ENCODE measurements at places on chromosomes 2 and 18.

DNA sequence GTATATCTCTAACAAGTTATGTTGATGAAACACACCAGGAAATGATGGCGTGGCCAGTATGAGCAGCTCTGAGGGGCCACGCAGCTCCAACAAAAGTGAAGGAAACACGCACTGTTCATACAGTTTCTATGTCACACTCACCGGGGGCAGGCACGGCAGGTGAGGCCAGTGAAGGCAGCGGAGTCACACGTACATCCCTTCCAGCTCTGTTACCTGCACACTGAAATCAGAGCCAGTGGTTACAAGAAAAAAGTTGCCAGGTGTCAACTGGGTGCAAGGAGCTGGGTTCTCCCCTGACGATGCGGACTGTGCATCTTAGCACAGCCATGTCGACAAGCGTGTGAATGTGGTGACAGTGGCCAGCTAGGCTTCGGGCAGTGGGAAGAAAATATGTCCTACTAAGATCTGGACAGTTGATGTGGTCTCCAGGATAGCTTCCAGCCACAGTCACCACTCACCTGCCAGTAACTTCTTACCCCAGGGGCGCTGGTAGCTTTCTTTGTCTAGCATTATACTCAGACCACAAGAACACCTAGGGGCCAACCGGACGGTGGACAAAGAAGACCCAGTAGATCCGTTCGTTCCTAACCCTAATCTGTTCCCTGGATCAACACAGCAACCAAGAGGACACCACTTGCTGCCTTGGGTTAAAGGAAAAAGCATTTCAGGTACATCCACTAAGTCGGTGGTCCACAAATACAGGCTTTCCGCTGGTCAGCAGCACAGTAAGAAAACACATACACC is 10.1 kb downstream of the HJURP start:
- no peak for DNase-seq
- H3K4me1 ChIP-seq, result peaks cover 15% of the 10 kb centered on the region
- no peak overlapping the region for H3K27ac ChIP-seq

GRCh38 chr2:234278556-234279255 is 218.2 kb downstream of the ARL4C start:
- no peaks in the 10 kb centered on the region for H3K4me1 ChIP-seq
- no peak for DNase-seq
- no peaks in the 10 kb centered on the region for H3K36me3 ChIP-seq
- H3K27ac ChIP-seq, result no peak overlapping the region
- H3K27me3 ChIP-seq, result no peaks in the 10 kb centered on the region

DNA sequence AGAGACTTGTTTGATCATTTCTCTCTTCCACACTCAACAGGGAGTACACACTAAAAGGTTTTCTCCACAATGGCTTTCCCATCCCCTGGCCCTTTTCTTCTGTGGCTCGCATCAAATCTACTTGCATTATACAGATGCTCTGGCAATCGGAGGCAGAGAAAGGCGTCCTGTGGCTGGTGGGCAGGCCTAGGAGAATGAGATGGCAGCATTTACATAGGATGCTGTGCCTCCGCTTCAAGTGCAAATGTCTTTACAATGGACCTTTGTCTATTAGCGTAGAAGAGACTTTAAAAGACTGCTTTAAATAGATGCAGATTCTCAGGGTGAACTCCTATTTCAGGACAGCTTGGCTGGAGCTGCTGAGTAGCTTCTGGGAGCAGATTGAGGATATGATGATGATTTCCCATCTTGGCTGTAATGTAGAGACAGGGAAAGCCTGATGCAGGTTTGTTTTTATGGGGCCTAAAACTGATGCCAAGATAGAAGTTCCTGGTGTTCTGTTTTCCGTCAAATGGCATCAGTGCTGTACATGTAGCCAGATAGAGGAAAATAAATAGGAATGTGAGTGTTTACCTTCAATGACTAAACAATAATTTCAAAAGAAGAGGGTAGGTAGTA is 423.4 kb downstream of the RND3 start:
- no peaks in the 10 kb centered on the region for H3K4me1 ChIP-seq
- no peak overlapping the region for H3K4me3 ChIP-seq
- DNase-seq, result no peak
- H3K36me3 ChIP-seq, result no peaks in the 10 kb centered on the region
- no peaks in the 10 kb centered on the region for H3K27me3 ChIP-seq
- H3K27ac ChIP-seq, result no peak overlapping the region

- no peak for DNase-seq
- H3K27me3 ChIP-seq, result no peaks in the 10 kb centered on the region
- H3K27ac ChIP-seq, result no peak overlapping the region
- H3K36me3 ChIP-seq, result no peaks in the 10 kb centered on the region
- no peak overlapping the region for H3K4me3 ChIP-seq
Observed at GRCh38 chr2:21314322-21314835, 190.6 kb downstream of the TDRD15 start.

DNA sequence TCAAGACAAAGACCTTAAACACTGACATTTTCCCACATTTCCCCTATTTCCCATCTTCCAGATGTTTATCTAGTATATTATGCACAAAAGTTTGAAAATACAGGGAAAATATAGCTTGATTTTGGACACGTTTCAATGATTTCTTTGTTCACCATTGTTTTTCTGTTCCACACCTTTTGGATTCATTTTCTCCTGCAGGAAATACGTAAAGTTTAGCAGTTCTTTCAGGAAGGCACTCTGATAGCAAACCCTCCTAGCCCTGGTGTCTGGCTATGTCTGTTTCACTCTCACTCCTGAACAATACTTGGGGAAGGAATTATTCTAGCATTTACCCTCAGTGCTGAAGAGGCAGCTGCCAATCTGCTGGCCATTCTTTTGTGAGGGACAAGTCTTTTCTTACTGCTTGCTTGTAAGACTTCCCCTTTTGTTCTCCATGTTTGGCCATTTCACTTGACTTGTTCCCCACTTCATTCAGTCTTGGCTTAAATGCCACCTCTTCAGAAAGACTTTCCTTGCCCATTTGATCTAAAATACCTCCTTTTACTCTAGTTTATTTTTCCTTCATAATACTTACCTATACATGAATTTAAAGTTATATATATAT is 195.4 kb downstream of the RNF152 start:
- no peak overlapping the region for H3K27ac ChIP-seq
- H3K4me1 ChIP-seq, result no peaks in the 10 kb centered on the region
- H3K4me3 ChIP-seq, result no peak overlapping the region
- no peak for DNase-seq

Data from cardiac muscle cell (in vitro differentiated cells and primary cell).